Activated effector memory CD4-positive, alpha-beta T cell treated with anti-CD3 and anti-CD28 coated beads, Interleukin-2, amount 50 U/mL, for 16 hours (primary cell): ENCODE measurements at places on chromosomes 1 and 21.

DNA sequence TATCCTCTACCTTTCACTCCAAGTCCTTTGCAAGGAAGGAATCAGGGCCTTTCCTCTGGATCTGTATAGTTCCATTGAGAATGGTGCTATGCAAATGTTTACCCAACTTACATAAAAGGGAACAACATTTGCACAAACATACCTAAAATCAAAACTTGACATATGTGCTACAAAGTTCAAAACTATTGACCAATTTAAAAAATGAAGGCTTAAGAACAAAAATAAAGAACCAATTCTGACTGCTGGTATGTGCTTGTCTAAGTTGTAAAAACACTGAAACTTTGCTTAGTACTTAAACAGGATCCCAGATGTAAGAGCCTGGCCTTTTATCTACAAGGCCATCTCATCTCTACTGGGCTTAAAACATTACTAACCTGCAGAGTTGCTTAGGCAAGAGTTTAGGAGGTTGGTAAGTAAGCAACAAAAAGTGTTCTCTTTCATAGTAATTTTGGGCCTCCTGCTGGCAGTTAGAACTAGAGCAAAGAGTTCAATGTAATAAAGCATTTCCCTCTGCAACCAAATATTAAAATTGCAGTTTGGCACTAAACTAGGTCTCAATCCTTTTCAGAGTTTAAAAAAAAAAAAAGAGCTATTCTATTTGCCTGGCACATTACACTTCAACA, 2.0 kb downstream of the SCMH1 start:
- no peak for DNase-seq

DNA sequence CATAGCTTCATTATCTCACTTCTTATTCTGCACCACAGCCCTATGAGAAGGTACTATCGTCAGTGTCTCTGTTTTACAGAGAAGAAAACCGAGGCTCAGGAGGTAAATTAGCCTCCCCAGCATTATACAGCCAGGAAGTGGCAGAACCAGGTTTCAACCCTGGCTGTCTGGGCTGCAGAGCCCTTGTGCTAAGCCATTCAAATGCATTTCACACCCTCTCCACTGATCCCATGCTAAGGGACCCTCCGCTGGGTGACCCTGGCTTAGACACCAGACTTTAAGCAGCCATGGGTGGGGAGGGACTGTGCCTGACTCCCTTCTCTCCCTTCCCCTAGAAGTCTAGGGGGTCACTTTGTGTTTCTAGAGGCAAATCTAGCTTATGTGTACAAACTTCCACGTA, 87.5 kb downstream of the RRAGC start:
- no peak for DNase-seq

DNA sequence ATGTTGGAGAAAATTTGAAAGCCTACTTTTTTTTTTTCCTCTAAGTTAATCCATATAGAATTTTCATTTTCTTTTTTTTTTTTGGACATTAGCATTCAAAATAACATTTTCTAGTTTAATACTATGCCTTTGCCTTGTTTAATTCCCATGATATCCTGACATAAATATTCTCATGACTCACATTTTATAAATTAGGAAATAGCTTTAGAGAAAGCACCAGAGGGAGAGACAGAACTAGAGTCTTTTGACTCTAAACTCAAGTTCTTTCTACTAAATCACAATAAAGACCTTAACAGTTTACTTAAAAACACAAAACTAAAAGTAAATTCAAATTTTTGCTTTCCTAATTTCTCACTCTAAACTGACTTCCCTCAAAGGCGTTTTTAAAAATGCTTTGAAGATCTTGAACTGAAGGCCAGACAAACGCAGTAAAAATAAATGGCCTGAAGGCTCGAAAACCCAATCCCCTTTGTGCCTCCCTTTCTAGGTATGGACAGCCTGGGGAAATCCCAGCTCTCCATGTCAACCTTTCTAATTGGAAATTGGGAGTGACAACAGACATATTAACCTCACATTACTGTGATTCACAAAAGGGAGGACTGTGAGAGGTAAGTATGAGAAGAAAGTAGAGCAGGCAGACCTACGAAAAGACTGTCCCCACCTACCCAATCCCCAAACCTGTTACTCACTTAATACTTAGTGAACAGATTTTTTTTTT, 104.6 kb downstream of the ENAH start:
- DNase-seq: no peak

- no peak for DNase-seq
Measured at GRCh38 chr21:38804030-38804788, 1.5 kb upstream of the ETS2 start.

DNA sequence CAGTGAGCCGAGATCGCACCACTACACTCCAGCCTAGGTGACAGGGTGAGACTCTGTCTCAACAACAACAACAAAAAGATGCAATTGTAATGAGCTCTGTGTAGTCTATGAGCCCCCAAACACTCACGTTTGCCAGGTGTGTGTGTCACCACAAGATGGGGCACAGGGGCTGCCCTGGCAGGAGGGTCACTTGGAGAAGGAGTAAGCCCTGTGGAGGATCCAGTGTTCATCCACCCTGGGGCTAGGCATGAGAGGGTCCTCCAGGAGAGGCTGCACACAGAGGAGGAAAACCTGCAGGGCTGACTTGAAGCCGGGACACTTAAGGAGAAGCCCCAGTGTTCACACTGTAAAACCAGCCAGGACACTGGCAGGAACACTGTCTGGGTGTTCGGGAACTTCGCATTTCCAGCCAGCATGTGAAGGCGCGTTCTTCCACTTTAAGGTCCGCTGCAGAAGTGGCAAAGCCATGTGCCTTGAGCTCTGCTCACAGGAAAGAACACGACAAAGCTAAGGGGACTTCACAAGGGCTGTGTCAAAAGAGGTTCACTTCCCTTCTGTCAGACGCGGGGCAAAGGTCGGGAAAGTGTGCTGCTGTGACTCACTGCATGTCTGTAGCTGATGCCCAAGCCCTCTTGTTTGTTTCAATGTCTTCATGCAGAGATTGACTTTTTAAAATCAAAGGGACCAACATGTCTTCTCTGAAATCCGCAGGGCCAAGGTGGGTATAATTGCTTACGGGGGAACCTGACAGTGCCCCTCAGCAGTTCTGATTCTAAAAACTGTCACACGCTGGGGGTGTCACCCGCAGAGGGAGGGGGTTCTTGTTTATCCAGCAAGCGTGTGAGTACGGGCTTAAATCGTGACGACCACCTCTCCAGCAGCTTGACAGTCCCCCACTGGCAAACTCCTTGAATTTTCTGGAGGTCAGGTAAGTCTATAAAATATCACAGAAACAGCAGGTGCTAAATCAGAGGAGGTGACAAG, 102.8 kb downstream of the RIPK4 start:
- no peak for DNase-seq

DNA sequence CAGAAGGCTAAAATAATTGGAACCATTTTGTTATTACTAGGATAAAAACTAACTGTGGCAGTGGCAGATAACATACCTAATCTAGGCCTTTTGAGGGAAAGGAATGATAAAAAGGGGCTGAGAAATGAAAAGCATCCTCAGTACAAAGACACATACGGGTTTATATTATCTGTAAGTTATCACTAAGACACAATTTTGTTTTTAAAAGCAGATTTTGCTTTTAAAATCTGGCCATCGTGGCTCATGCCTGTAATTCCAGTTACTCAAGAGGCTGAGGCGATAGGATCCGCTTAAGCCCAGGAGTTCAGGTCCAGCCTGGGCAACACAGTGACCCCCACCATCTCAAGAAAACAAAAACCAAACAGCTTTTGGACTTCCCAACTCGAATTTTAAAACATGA, 24.8 kb upstream of the HP1BP3 start:
- no peak for DNase-seq

DNA sequence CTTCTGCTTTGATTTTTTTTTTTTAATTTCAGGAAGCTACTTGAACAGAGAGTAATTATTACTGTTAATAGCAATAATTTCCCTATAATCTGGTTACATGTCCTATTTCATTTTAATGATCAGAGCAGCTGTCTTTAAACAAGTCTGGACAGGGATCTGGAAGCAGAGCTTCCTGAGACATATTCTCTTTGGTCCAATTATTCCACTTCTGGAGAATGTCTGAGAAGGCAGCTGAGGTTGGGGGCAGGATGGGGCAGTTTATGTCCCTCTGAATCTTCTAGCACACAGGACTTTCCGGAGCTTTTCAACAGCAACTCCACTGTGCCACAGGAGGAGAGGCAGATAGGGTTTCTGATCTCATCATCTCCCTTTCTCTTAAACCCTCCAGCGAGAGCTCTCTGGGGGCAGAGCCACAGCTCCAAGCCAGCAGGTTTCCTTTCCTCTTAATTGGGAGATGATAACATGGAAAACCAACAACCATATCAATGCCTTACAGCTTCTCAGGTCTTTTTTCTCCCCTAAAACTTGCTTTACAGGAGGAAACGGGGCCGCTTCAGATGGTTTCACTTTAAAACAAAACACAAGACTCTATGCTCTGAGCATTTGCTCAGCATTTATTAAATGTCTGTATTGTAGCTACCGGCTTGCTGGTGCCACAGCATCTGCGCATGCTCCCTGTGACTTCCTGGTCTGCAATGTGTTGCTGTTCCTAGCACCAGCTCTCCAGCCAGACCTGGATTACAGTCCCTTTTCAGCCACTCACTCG, 425.7 kb upstream of the USP24 start:
- DNase-seq: peak; percentile 64

GRCh38 chr1:8162168-8162567, 136.1 kb upstream of the ERRFI1 start:
- DNase-seq: no peak

- no peak for DNase-seq
Measured at GRCh38 chr1:44310006-44310405, 45.1 kb downstream of the ERI3 start.

- DNase-seq: no peak
Measured at GRCh38 chr1:187759825-187760333, 931.1 kb downstream of the PLA2G4A start.
